ENCODE measurements at places on chromosomes 2 and 18. TPM values are rescaled to one million over a fixed set of nuclear protein-coding genes. Genes with fewer than 3 reads are reported as not detected.
A peak's percentile ranks its signal among the peaks of the same experiment; 100 is the strongest.

GRCh38 chr2:160510617-160511016, 17.0 kb upstream of the RBMS1 start:
- no peak for DNase-seq

Gene LMAN1
- 73.7 TPM for total RNA-seq

DNA sequence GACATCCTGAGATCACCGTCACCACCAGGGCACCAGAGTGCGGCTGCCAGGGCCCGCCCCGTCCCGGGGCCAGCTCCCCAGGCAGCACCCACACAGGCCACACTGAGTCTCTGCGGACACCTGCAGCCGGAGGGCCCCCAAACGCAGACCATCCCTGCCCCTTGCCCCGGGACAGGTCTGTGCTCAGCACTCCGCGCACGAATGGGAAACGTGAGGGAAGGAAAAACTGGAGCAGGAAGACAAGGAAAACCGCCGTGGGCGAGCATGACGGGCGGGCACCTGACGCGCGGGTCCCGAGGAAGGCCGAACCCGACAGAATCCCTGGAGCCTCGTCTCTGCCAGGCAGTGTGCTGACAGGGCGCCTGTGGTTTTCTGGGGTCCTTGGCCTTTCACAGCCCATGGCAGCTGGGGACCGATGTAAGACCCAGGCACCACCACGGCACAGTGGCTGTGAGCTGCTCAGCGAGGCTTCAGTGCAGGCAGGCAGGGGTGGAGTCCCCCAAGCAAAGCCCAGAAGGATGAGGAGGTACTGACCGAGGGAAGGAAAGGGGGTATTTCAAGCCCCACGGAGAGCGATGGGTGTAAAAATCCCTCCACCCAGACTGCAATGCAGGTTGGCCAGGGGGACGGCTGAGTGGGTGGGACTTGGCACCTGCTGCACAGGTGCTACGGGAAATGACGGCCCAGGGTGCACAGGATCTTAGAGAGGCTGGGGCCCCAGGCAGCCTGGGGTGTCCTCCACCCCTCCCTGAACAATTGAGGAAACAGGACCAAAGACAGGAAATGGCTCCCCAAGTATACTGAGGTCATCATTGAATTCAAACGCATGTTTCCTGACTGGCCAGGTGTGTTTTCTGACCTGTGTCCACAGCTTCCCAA, 59.0 kb downstream of the PXDN start:
- DNase-seq: no peak

DNA sequence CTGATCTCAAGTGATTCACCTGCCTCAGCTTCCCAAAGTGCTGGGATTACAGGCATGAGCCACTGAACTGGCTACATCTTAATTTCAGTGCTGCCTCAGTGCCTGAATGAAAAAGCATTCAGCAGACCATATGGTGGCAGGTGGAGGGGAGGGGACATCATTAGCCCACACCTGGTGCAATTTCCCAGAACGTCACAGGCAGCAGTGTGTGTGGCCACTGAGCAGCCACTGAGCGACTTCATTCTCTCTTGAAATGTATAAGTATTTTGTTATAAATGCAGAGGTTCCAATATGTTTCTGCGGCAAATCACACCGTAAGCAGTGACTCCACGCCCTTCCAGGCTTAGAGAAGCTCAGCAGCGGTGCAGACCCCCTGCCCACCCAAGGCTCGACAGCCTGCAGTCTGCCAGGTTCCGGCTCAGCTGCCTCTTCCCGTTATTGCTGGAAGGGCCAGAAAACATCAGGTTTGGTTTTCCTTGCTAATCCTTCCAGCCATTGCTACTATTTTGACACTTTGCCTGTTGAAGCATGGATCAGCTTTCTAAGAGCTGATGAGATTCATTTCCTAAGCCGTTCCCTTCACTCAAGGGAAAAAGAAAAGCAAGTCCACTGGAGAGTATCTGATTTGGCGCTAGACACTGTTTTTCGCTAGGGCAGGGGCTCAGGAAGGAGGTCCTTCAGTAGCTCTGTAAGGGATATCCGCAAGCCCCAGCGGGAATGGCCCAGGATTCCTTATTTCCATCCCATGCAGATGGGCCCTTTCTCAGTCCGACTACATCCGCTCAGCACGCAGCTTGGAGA, 250.7 kb downstream of the VAPA start:
- no peak for DNase-seq

DNA sequence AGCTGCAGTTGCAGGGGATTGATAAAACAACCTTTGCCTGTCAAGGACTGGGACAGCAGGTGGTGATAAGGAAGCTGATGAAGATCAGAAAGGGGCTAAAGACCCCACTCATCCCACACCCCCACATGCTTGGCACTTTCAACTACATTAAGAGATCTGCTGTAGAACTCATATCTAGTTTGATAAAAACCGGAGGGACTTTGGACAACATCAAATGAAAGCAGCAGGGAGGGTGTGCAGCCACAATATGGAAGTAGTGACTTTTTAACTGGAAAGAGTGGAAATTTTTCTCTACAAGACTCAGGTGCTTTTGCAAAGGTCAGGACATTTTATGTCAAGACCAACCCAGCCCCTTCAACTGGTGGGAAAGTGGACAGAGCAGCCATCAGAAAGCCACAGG, 56.8 kb downstream of the TBC1D8 start:
- DNase-seq: no peak

Gene ZNF2
- total RNA-seq: 3.4 TPM

GRCh38 chr2:85655961-85656417, 12.0 kb downstream of the SFTPB start:
- no peak for DNase-seq

Gene CELF4
- total RNA-seq: not detected

DNA sequence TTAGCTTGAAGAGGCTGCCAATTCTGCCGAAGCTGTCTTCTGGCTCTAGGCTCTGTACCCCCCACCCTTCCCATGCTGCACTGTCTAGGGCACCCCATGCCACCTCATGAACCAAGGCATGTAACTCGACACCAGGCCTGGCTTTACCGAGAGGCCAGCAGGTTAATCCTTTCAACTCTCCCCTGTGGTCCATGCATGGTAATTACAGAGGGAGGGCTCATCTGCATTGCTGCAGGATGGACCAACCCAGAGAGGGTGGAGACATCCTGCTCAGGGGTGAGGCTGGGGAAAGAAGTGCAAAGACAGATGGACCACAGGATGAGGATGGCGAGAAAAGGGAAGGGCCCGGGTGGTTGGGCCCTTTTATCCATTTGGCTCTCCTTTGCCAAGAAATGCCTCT, 65.8 kb downstream of the KCTD1 start:
- DNase-seq: no peak

Gene CDH20
- not detected for total RNA-seq

DNA sequence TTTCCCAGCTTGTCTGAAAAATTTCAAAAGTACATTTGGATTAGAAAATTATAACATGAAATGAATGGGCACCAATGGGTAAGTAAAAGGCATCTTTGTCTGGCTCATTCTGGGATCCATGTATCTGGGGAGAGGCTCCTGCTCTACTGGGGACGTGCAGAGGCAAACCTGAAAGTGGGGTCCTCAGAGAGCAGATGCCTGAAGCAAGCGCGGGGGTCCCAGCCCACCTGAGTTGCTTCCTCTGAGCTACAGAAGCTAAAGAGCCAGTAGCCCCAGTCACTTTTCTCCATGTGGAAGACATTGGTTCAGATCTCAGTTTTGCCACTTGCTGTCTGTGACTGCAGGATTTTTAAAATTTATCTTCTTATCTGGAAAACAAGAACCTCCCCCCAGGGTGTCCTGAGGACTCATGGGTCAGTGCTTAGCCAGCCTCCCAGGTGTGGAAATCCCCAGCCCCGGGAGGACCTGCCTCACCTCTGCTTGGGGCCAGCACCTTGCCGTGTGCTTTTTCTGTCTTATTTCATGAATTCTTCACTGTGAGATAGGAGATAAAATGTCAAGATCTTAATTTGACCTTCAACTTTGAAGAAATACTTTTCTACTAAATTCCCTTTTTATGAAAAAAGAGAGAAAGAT, 25.1 kb upstream of the ODC1 start:
- no peak for DNase-seq

Gene CCDC85A
- 0.10 TPM for total RNA-seq

DNA sequence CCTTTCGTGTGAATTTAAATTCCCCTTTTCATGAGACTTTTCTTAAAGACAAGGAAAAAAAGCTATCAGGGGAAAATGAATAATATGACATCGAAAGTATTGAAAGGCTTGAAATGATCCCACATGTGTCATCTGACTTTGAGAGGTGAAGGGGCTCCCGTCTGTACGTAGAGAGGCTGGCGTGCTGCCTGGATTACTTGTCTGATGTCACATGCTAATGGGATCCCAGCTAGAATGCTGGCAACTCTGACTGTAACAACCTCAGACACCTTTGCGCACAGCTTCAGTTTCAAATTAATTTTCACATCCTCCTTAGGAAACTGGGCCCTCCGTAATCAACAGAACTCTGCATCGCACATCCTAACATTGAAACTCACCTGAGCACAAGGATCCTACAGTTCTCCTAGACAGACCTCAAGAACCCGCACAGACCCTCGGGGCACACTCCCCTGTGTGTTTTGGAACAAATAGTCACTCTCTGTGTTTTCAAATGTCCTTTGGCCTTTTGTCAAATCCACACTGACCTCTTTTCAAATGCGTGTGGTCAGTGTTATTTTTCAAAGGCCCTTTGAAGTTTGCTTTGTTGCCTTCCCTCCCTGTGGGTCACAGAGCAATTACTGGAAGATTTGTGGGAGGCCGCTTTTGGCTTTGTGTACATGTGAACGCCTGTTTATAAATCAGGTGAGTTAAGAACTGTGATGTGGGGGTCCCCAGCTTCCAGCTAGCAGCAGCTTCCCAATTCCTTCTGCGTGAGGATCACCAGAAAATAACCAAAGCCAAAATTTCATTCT, 65.9 kb downstream of the IL1R2 start:
- no peak for DNase-seq

Gene SIX3
- total RNA-seq: 1.2 TPM

GRCh38 chr2:186380805-186381204, 105.3 kb upstream of the ZC3H15 start:
- no peak for DNase-seq

GRCh38 chr2:239715202-239715601, 309.9 kb downstream of the NDUFA10 start:
- no peak for DNase-seq

Gene SERPINB5
- 19.5 TPM for total RNA-seq

DNA sequence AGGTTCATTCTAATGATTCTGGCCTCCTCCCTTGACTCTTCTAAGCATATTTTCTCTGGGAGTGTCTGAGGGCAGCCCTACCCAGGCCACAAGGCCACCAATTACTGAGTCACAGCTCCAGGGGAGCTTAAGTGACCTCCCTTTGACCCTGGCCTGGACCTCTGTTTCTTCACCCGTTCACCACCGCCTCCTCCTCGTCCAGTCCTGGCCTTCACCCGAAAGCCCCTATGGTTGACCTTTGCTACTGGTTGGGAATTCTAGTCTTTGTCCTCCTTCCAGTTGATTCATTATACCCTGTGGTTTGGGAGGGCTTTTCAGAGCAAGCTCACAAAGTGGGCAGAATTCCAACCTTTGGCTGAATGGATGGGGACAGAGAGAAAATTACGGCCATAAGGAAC, 72.6 kb downstream of the NRP2 start:
- DNase-seq: peak; percentile 62

Gene GCKR
- total RNA-seq: not detected

DNA sequence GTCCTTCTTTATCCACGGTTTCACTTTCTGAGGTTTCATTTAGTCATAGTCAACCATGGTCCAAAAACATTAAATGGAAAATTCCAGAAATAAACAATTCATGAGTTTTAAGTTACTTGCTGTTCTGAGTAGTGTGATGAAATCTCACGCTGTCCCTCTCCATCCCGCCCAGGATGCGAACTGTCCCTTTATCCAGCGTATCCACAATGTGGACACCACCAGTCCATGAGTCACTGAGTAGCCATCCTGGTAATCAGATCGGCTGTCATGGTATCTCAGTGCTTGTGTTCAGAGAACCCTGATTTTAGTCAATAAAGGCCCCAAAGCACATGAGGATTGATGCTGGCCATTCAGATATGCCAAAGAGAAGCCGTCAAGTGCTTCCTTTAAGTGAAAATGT, 3.7 kb downstream of the SP140L start:
- no peak for DNase-seq

- no peak for DNase-seq
These were observed 26.1 kb upstream of the FAM237A start for GRCh38 chr2:206616151-206616550.

- DNase-seq: no peak
These were observed 55.5 kb upstream of the HS6ST1 start for GRCh38 chr2:128374001-128374710.

Gene SPP2
- total RNA-seq: not detected

DNA sequence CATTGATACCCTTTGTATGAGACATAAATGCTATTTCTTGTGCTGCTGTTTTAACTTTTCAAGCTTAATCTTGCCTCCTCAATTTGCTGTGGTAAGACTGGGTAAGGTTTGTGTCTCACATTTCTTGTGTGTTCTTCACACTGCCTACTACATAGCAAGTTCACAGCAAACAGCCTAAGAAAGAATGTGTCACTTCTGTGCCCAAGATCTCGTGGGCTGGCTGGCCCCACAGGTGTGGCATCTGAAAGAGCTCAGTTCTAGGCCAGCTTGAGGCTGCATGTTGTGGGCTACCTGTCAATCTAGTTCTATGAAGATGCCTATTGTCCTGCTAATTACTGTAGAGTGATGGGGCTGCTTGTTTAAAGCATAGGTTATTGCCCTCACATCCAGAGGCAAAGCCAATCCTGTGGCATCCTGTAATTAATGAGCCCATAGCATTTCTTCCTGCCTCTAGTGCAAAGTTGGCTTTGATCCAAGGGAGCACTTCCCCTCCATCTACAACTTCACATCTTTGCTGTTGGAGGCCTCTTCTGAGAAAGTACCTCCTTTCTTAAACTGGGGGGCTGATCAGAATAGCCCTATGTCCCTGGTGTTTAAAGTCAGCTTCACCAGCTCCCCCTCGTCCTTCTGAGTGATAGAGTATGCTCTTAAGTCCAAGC, 40.9 kb upstream of the ASPRV1 start:
- no peak for DNase-seq

Gene SLC4A3
- 23.0 TPM for total RNA-seq

DNA sequence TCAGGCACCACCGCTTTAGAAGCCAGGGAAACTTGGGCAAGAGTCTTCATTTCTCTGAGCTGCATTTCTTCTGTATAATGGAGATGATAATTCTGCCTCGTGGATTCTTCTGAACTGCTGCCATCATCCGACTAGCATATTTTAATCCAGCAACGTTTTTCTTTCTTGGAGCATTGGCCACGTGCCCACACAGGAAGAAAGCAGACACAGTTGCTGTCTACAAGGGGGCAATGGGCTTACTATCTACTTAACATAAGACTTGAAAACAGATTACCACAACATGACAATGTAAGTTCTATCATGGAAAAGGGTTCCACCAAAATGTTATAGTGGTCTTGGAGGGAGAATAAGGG, 176.5 kb downstream of the FAM210A start:
- no peak for DNase-seq

DNA sequence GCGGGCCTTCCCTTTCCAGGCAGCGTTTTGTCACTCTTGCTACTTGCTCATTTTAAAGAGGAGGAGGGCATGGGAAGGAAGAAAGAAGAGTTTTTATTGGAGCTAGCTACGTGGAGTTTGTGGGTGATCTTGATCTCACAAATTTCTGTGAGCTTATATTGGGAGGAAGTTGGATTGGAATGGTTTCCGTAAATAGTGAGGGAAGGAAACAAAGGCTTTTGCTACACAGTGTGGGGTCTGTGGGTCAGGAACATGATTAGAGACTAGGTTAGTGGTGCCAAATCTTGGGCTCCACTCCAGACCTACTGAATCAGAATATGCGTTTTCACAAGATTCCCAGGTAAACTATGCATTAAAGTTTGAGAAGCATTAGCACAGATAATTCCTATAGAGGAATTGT, 8.1 kb downstream of the RALB start:
- no peak for DNase-seq

- DNase-seq: no peak
These were observed 70.6 kb downstream of the MBP start for GRCh38 chr18:77061946-77062517.

Gene LOXHD1
- not detected for total RNA-seq

Gene TUBB8B
- 0.57 TPM for total RNA-seq

All from HCT116 (cell line).